Effector memory CD4-positive, alpha-beta T cell (primary cell): ENCODE measurements at places on chromosomes 3 and 15.
A peak's percentile ranks its signal among the peaks of the same experiment; 100 is the strongest.

GRCh38 chr3:72728958-72729467 is 119.2 kb downstream of the SHQ1 start:
- no peak for DNase-seq

GRCh38 chr3:193982258-193982659 is 153.7 kb upstream of the HES1 start:
- no peak for DNase-seq

GRCh38 chr15:64232400-64232799 is 69.6 kb upstream of the PPIB start:
- no peak for DNase-seq

DNA sequence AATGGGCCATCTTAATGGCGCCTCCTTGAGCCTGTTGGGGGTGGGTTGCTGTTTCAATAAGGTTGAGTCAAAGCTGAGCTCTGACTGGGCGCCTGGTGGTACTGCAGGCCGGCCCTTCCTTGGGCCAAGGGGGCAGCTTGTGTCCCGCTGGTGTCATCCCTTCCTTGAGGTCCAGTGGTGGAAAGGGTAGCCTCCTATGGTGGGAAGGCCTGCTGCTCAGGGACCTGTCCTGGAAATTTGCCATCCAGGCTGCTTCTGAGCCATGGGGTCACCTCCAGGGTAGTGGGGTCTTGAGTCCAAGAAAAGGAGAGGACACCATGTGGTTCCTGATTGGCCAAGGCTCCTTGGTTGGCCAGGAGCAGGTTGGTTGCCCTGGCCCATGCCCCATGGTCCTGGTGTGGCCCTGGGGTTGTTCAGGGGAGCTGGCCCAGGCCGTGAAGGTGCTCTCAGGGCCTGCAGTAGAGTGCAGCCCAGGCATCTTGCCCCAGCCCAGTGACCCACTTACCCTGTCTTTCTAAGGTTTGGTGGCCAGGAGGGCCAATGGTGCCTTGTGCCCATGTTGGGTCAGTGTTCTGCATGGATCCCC is 188.7 kb downstream of the UBE3A start:
- no peak for DNase-seq

DNA sequence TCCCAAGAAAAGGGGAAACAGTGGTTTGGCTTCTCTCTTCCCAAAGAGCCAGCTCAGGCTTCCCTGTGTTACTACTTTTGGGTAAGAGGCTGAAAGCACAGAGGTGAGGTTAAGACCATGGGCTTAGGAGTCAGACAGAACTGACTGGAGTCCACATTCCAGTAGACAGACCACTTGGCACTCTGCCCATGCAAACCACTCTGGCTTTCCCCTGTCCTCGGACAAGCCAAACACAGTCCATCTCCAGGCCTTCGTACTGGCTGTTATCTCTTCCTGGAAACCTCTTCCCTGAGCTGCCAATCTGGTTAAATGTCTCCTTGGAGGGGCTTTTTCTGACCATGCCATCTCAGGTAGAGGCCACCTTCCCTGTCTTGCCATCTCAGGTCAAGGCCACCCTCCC is 53.1 kb upstream of the FAM3D start:
- no peak for DNase-seq

DNA sequence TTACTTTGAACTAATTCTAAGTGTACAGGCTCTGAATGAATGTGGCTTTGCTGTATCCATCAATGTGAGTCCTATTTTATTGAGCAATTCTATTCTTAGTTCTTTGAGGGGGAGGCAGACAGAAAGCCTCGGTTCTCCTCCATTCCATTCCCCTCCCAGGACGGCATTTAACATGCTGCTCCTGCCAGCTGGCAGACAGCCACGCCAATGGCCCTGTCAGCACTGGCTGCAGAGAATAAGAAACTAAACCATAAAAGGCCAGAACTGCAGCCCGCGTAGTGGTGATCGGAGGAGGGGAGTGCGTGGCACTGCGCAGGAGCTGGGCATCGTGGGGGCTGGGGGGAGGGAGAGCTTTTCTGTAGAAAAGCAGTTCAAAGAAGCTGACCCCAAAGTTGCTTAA is 76.0 kb upstream of the HACD2 start:
- no peak for DNase-seq

DNA sequence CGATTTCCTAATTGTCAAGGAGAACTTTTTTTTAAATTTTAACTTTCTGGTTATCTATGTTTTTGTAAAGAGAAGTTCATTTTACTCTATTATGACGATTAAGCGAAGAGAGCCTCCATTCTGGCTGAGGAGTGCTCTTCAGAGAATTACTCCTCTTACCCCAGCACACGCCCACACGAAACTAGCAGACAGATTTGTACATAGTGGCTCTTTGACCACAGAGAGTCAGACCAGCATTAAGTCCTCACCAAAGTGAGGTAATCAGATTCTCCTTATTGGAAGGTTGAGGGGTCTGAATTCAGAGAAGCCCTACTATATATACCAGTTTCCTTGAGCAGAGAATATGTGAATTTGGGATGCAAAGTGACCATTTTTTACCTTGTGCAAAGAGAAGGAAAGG is 204.8 kb upstream of the TSC22D2 start:
- DNase-seq: no peak

- DNase-seq: peak; percentile 4
Observed at GRCh38 chr15:86611417-86612040, 531.9 kb downstream of the AGBL1 start.

DNA sequence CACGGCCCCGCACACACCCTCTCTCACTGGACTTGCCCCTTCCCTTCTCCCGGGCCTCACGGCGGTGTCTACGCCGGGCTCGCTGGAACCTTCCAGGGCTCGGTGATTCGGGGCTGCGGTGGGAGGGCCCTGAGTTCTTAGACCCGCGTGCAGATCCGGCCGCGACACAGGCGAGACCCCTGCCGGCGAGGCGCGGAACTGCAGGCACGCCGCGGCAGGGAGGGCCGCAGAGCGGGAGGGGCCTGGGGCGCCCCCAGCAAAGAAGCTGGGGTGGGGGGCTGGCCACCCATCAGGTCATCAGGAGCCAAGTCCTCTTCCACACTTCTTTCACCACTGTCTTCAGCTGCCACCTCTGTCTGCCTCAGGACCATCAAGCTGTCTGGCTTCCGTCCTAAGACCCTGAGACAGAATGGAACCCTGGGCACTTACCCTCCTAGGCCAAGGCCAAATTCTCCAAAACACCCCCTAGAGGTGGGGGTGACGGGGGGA is 164.5 kb downstream of the XXYLT1 start:
- DNase-seq: peak; percentile 21

GRCh38 chr3:188404701-188405100 is 250.7 kb downstream of the LPP start:
- DNase-seq: no peak

GRCh38 chr3:107307205-107307604 is 70.0 kb upstream of the CCDC54 start:
- DNase-seq: no peak

- no peak for DNase-seq
Observed at GRCh38 chr15:66760968-66761725, 59.1 kb downstream of the SMAD6 start.

DNA sequence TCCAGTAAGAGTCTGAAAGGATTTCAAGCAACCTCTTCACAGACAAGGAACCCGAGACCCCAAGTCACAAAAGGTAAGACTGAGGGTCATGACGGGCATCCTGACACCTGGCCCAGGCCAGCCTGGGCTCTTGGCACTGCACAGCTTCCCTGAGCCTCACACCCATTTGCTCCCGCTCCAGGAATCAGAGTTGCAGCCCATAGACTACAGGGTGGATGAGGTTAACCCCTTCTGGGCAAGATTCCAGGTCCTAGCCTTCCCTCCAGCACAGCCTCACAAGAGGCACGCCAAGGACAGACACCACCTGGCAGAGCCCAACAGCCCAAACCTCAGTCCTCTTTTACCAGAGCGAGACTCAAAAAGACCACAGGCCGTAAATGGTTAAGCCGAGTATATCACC is 36.2 kb downstream of the RBPMS2 start:
- no peak for DNase-seq

GRCh38 chr3:157248590-157249422 is 88.9 kb upstream of the CCNL1 start:
- DNase-seq: no peak

- DNase-seq: no peak
Observed at GRCh38 chr3:106332884-106333283, 464.1 kb upstream of the CBLB start.

- DNase-seq: no peak
Observed at GRCh38 chr15:92226020-92226612, 167.6 kb upstream of the ST8SIA2 start.

DNA sequence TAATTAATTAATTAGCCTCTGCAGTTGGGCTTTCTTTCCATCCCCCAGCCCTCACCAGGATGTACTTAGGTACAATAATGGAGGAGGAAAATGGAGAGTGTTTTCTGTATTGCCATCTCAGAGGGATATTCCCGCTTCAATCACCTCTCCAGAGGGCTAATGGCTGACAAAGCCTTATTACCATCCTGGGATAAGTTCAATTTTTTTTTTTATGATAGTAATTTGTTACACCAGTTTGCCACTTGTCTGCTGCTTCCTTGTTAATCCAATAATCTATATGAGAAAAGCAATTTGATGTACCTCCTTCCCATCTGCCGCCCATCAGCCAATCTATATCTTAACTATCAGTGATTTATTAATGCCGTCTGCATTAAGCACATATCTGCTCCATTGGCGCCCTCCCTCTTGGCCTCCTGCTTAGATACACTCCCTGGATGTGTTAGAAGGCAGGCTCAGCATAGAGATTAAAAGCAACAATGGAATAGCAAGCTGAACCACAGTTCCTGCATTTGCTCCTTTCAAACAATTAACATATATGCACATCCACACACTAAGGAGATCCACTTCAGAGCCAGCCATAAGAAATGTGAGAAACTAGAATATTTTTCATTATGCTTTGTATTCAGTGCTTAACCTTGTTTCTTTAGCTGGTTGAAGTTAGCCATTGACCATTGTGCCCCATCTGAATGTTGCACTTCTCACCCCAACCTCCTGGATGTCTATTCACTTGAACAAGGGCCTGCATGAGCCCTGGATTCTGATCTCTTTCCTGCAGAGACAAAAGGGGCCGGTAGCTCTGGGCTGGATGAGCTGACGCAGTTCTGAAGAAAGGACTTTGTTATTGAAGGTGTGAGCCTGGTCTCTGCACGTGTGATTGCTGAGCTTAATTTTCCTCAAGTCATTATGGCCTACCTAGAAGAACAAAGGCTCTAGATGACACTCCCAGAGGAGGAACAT is 237.3 kb upstream of the GAP43 start:
- DNase-seq: no peak

DNA sequence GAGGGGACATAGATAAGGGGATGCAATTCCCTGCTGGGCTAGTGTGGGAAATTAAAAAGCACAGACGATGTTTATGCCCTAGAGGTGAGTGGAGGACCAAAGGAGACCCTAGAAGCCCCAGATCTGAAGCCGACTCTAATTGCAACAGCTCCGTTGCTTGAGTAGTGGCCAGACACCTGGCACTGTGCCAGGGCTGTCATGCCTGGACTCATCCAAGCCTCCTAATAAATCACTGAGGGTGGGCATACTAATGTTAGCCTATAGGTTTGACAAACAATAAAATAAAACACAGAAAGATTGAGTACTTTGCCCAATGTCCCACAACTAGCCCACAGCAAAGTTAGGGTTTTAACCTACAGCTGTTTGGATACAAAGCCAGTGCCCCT is 25.4 kb upstream of the MRPS22 start:
- DNase-seq: no peak

- no peak for DNase-seq
Observed at GRCh38 chr3:4591669-4592068, 98.5 kb downstream of the ITPR1 start.

GRCh38 chr15:34810443-34811129 is 15.2 kb upstream of the ACTC1 start:
- DNase-seq: no peak

DNA sequence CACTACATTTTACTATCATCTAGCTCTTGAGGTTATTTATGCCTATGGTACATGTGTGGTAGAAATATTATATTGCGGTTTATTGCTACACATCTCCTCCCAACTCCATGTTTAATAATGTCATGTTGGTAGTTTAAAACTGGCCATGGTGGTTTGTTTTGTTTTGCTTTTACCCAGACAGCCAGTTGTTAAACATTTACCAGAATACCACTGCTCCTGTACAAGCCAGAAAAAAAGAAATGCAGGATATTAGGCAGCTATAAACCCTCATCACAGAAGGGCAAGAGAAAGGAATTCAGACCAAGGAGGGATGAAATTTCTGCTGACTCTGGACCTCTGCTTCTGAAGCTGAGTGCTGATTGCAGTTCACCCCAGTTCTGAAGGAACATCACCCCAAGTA is 451.8 kb upstream of the IL12A start:
- no peak for DNase-seq

DNA sequence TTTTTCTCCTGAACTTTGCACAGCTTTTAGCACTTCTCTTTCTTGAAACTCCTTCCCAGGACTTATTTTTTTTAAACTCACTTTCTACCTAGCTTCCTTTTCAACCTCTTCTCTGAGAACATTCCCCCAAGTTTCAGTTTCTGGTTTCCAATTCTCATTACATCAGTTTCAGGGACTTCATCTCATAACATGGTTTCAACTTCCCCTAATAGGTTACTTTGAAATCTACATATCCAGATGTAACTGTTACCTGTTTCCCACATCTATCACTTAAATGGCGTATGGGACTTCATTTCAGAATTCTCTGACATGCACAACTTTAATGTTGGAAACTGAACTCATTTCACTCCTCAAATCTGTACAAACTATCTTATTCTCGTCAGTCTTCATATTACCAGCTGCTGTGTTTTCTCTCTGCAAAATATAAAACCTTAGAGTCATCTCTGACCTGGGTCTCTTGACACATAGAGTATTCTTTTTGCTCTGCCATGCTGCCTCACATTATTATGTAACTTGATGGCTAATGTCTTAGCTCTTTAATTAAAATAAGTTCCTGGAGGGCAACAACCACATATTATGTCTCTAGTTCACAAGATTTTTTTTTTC is 58.4 kb downstream of the NME9 start:
- no peak for DNase-seq

DNA sequence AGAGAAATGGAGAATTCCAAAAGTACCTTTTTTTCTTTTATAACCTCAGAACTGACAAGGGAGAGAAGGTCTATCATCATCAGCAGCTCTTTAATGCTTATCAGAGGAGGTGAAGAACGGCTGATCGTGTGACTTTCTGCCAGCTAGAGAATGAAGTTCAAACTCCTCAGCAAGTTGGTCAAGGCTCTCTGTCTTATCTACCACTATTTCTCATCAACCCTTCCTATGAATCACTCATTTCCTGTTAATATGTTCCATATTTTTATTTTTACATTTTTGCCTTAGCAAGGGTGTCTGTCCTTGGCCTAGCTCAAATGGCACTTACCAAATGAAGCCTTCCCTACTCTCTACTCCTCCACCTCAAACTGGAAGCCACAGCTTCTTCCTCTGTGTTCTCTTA is 73.1 kb upstream of the TSPAN3 start:
- DNase-seq: no peak
